CD4-positive, alpha-beta T cell treated with Interleukin-17A for 4 hours (primary cell): ENCODE measurements at places on chromosomes 1 and 21.

DNA sequence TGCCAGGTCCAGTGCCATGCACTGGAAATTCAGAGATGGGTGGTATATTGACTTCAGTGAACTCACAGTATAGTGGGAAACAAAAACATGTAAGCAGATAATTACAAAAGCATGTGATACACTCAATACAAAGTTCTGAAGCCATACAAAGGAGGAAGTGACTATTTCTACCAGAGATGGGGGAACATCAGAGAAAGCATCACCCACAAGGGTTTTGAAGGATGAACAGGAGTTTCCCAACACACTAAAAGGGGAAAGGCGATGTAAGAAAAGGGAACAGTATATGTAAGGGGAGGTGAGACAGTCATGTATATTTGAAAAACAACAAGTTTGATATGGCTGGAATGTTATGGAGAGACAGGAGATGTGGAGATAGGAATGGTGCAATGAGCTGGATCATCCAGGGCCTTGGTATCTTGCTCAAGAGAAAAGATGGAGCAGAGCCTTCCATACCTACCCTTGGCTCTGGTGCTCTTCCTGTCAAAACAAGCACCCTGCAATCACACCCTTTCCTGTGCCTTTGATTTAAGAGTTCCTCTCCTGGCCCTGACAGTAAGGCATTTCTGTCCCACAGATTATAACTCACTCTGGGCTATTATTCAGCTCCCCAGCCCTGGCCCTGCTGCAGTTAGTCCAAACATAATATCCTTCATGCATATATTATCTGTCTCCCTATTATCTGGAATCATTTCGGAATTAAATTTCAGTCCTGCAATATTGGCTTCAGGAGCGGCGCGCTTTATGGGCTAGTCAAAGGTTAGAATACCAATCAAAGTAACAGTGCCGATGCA, 60.5 kb downstream of the DMAP1 start:
- DNase-seq, result no peak

- no peak for DNase-seq
Observed at GRCh38 chr1:78619032-78619431, 1.2 kb upstream of the IFI44L start.

DNA sequence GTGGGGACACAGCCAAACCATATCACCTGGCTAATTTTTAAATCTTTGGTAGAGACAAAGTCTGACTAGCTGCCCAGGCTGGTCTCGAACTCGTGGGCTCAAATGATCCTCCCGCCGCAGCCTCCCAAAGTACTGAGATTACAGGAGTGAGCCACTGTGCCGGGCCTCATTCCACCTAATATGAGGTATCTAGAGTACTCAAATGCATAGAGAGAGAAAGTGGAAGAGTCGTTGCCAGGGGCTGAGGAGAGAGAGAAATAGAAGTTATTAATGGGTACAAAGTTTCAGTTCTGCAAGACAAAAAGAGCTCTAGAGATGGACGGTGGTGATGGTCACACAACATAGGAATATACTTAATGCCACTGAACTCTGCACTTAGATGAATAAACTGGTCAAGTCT, 119.6 kb downstream of the TOMM20 start:
- DNase-seq, result no peak

- no peak for DNase-seq
Observed at GRCh38 chr21:23890652-23891051, 1716.6 kb downstream of the MRPL39 start.

- no peak for DNase-seq
Observed at GRCh38 chr21:39628385-39628784, 15.6 kb downstream of the B3GALT5 start.

GRCh38 chr1:11615090-11615489, 39.1 kb downstream of the FBXO2 start:
- no peak for DNase-seq

DNA sequence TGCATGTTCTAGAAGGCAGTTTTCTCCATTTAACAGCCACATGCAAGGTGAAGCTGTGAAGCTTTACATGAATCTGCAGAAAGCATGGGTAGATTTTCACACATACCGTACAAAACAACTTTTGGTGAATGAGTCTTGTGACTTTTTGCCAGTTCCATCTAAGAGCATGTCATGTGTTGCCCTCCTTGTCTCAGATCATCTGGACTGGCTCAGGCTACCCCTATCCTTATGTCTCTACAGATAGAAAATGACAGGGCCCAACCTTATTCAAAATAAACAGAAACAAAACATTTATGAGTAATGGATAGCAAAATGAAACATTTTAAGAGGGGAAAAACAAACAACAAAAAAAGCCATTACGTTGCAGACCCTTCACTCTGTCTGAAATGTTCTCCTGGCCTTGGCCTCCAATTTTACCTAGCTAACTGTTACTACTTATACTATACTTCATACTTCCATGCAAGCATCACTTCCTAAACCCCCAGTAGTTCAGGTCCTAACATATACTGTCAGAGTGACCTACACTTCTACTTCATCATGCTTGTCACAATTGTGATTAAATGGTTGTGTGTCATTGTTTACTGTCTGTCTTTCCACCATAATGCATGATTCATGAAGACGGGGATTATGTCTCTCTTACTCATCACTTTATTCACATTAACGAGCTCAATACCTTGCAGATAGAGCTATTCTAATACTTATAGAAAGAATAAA, 39.0 kb downstream of the LRRC8C start:
- DNase-seq, result no peak

- no peak for DNase-seq
Observed at GRCh38 chr21:18417141-18417790, 13.7 kb upstream of the TMPRSS15 start.

GRCh38 chr1:15287035-15287979, 40.3 kb downstream of the FHAD1 start:
- no peak for DNase-seq

GRCh38 chr1:110210604-110211495, 736 bp downstream of the KCNC4 start:
- peak; percentile 71 for DNase-seq

DNA sequence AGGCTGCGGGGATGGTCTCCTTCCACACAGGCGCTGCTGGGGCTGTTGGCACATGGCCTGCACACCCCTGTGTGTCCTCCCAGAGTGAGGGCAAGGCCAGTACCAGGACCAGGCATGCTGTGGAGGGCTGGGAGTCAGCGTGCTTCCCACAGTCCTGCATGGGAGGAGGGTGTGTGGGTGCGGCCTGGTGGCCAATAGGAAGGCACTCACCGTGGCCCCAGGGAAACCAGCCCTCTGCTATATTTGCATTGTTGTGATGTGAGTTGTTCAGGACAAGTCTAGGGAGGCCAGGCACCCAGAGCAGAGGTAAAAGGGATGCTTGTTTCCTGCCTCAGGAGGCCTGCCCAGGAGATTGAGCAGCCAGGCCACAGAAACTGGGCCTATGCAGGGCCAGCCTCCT, 59.5 kb downstream of the S100B start:
- DNase-seq, result no peak

DNA sequence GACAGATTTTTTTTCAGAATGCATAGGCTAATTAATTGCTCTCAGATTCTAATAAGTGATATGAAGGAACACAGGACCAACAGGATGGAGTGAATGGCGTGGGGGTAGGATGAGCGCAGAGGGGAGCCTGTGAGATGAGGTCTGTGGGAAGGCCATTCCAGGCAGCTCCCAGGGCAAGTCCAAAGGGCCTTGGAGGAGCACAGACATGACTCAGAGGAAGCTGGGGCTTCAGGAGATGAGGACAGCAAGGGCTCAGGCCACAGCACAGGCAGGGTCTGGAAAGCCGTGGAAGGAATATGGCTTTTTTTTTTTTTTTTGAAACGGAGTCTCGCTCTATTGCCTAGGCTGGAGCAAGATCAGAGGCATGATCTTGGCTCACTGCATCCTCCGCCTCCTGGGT, 35.1 kb downstream of the FMN2 start:
- DNase-seq, result no peak

- DNase-seq, result no peak
Observed at GRCh38 chr1:215777370-215777925, 210.3 kb downstream of the KCTD3 start.

DNA sequence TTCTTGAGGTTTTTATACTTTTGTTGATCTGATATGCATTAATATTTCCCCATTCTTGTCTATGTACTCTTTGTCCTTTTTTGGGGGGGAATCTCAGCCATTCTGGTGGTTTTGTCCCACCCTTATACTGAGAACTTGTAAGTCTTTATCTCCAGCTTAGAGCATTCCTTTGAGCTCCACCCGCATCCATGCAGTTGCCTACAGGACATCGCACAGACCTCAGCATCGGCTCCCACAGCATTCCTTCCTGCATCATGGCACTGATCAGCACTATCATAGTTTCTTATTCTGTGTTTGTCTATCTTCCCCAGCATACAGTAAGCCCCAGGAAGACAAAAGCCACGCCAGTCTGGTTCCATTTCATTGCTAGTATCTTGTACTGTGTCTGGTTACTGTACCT, 33.0 kb downstream of the HHAT start:
- no peak for DNase-seq

GRCh38 chr1:94068096-94068998, 52.6 kb downstream of the ABCA4 start:
- no peak for DNase-seq

DNA sequence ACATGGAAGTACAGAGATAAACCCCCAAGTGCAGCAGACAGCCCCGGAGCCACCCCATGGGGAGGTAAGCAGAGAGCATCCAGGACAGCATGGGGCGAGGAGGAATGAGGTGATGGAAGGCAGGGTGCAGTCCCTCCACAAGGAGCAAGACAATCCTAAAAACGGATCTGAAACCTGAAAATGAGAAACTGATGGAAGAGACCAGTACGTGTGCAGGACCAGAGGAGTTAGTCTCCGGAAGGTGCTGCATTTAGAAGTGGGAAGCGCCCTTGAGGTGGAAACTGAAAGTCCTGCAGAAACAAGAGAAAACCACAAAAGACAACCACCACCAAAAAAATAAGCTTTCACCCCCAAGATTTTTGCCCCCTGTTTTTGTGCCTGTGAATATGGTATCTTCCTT, 17.4 kb upstream of the DDOST start:
- DNase-seq, result no peak

GRCh38 chr1:180631194-180631765, 542 bp upstream of the XPR1 start:
- no peak for DNase-seq

GRCh38 chr1:107683683-107684082, 281.3 kb downstream of the VAV3 start:
- no peak for DNase-seq

- DNase-seq, result no peak
Observed at GRCh38 chr1:227466039-227466645, 97.2 kb upstream of the ZNF678 start.

GRCh38 chr1:53413175-53414001, 45.8 kb upstream of the DMRTB1 start:
- peak; percentile 69 for DNase-seq
